ENCODE measurements at places on chromosomes 2 and 18. TPM values are rescaled to one million over a fixed set of nuclear protein-coding genes. Genes with fewer than 3 reads are reported as not detected.

Gene EHD3
- total RNA-seq: 13.4 TPM

Gene GRB14
- total RNA-seq: 7.8 TPM

Gene MOGAT1
- not detected for total RNA-seq

Gene CCDC102B
- 61.4 TPM for total RNA-seq

Gene CD302
- 28.5 TPM for total RNA-seq

Gene COPS9
- 39.4 TPM for total RNA-seq

Gene SMARCAL1
- 42.5 TPM for total RNA-seq

Gene MYO3B
- total RNA-seq: 9.1 TPM

Gene TXNDC2
- not detected for total RNA-seq

Gene VWA3B
- total RNA-seq: not detected

Gene ERMN
- total RNA-seq: 6.0 TPM

Gene NR4A2
- total RNA-seq: 6.5 TPM

Gene XDH
- 0.93 TPM for total RNA-seq

Gene TUBA4B
- not detected for total RNA-seq

Gene RAD51AP2
- 0.27 TPM for total RNA-seq

Gene PAIP2B
- 20.4 TPM for total RNA-seq

Gene STEAP3
- total RNA-seq: 2.6 TPM

Gene CNGA3
- 9.7 TPM for total RNA-seq

Gene FBXO36
- total RNA-seq: 6.3 TPM

Gene CCDC85A
- 14.0 TPM for total RNA-seq

Gene TEX51
- not detected for total RNA-seq

Gene C1GALT1C1L
- total RNA-seq: 1.3 TPM

Gene ACMSD
- total RNA-seq: not detected

Gene CD207
- 5.3 TPM for total RNA-seq

Gene CRYGC
- 1,741 TPM for total RNA-seq

Gene KHK
- total RNA-seq: 2.5 TPM

Gene BOLL
- 0.27 TPM for total RNA-seq

Gene SYT4
- total RNA-seq: 68.5 TPM

Gene ARHGAP25
- total RNA-seq: 4.3 TPM

Gene POTEC
- not detected for total RNA-seq

Gene ATG4B
- 112 TPM for total RNA-seq

Gene COX5B
- total RNA-seq: 90.7 TPM

Gene KIF1A
- total RNA-seq: 133 TPM

Gene SERPINB11
- total RNA-seq: 0.93 TPM

Gene ABCB11
- 0.38 TPM for total RNA-seq

Gene COL4A4
- total RNA-seq: 11.7 TPM

Gene ZDBF2
- total RNA-seq: 40.8 TPM

Gene CDK15
- 1.7 TPM for total RNA-seq

Gene IL1RL1
- total RNA-seq: 4.3 TPM

Gene CYP1B1
- total RNA-seq: 116 TPM

Data from camera-type eye (tissue), 1 donor.